ENCODE measurements at places on chromosomes 3 and 15.
A peak's percentile ranks its signal among the peaks of the same experiment; 100 is the strongest.

- no peak for DNase-seq
Measured at GRCh38 chr15:88615303-88616107, 5.6 kb upstream of the AEN start.

- DNase-seq: no peak
Measured at GRCh38 chr15:52797625-52798501, 7.7 kb upstream of the ONECUT1 start.

DNA sequence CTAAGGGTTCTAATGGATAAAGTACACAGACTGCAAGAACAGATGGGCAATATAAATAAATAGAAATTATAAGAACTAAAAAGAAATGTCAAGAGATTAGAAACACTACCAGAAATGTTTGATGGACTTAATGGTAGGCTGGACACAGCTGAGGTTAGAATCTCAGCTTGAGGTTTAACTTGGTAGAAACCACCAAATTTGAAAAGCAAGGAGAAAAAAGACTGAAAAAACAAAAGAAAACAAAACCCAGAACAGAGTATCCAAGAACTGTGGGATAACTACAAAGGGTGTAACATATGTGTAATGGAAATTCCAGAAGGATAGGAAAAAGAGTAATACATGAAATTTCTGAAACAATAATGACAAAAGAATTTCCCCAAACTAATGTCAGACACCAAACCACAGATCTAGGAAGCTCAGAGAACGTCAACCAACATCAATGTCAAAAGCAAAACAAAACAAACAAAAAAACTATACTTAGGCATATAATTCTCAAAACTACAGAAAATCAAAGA is 35.0 kb downstream of the RFX7 start:
- DNase-seq: peak; percentile 11

- DNase-seq: no peak
Measured at GRCh38 chr3:182052332-182052731, 340.6 kb downstream of the SOX2 start.

DNA sequence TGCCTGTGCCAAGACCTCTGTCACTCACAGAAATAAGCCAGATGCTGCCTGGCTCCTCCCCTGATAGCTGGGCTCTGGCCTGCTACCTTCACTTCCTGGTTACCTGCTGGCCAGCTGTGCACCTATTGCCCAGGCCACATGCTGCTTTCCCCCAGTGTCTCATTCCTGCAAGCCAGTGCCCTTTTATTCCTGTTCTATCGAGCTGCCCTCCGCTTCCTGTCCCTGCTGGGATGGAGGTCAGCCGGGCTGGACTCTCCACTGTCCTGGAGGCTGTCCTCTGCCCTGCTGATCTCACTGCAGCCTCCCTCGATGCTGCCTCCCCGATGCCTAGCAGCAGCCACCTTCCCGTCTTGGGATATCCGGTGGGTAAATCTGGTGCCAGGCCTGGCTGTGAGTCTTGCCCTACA is 37.0 kb upstream of the SNRPA1 start:
- DNase-seq: no peak

GRCh38 chr3:101829874-101830273 is 19.4 kb upstream of the NFKBIZ start:
- no peak for DNase-seq

GRCh38 chr3:146896711-146897110 is 291.6 kb upstream of the PLSCR5 start:
- no peak for DNase-seq

- no peak for DNase-seq
Measured at GRCh38 chr15:85839643-85840042, 44.9 kb upstream of the KLHL25 start.

DNA sequence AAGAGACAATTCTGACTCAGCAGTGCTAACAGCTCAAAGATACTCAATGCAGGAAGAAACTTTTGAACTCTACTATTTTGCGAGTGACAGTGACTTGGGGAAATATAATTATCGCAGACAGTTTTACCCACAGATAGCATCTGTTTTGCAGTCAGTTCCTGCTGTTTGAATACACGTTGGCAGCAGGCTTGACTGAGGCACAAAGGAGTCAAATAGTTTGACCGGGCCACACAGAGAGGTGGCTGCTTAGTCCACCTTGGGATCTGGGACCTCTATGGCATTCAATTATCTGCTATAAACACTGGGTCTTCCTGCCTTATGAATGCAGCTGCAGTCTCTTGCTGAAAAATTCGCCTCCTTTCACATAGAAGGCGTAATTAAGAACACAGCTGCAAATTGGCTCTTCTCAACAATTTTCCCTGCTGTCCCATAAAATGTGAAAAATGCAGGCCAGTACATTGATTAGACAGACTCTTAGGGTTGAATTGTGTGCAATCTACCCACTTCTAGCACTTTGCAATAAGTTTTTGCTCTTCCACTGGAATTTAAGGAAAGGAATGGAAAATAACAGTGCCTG is 56.5 kb downstream of the OTOL1 start:
- no peak for DNase-seq

- no peak for DNase-seq
Measured at GRCh38 chr3:98602078-98602678, 8.8 kb upstream of the CPOX start.

- DNase-seq: no peak
Measured at GRCh38 chr3:5201536-5201935, 14.0 kb downstream of the EDEM1 start.

GRCh38 chr15:39092354-39092753 is 488.5 kb upstream of the THBS1 start:
- DNase-seq: no peak

- DNase-seq: no peak
Measured at GRCh38 chr15:100711516-100712021, 109.2 kb downstream of the ASB7 start.

GRCh38 chr3:106114848-106115247 is 246.0 kb upstream of the CBLB start:
- no peak for DNase-seq

GRCh38 chr3:46866720-46867549 is 3.7 kb upstream of the MYL3 start:
- no peak for DNase-seq

- no peak for DNase-seq
Measured at GRCh38 chr3:48999085-48999858, 7.9 kb upstream of the WDR6 start.

GRCh38 chr3:114660124-114660523 is 366.3 kb downstream of the TIGIT start:
- peak; percentile 23 for DNase-seq

DNA sequence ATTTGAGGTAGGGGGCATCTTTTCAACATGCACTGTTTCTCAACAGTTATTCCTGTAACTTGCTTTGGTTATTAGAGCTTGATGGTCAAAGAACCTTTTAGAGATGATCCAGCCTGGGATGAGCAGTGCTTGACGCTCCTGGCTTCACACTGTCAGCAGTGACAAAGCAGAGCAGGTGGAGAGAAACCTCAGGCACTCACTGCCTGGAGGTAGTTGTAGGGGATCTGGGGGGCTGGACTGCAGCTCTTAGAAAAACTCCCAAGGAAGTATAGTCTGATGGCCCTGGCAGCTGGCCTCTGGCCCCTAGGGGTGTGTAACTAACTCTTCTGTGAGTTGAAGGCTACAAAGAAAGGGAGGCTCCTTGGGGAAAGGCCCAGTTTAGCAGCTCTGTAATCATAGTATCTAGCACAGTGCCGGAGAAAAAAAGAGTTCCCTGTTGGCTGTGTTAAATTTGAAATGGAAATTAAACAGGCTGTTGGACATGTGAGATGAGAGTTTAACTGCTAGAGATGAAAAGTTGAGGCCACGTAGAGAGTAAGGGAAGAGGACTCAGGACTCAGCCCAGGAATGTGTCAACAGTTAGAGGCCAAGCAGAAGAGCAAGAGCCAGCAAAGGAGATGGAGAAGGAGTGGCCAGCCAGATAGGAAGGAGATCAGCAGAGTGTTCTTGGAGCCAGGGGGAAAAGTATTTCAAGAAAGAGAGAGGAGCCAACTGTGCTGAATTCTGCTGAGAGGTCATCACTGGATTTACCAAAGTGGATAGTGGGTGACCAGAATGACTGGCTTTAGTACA is 14.2 kb downstream of the OXNAD1 start:
- no peak for DNase-seq

GRCh38 chr15:98402486-98402885 is 245.9 kb upstream of the IGF1R start:
- no peak for DNase-seq

DNA sequence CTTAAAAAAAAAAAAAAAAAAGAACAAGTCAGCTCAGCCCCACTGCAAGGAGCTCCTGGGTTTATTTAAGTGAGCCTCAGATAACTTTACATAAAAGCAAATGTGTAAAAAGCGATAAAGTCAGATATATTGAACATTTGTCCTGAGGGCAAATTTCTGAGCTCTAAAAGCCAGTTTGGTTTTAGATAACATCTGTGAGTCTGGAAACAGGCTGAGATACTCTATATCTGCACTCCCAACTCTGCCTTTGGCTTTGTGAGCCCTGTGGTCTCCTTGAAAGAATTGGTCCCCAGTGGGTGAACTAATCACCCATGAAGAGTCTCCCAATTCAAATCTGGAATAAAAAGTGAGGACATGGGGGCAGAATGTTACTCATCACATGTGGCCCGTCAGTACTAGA is 104.6 kb downstream of the APBA2 start:
- no peak for DNase-seq

- no peak for DNase-seq
Measured at GRCh38 chr15:95284492-95284891, 1046.0 kb upstream of the NR2F2 start.

DNA sequence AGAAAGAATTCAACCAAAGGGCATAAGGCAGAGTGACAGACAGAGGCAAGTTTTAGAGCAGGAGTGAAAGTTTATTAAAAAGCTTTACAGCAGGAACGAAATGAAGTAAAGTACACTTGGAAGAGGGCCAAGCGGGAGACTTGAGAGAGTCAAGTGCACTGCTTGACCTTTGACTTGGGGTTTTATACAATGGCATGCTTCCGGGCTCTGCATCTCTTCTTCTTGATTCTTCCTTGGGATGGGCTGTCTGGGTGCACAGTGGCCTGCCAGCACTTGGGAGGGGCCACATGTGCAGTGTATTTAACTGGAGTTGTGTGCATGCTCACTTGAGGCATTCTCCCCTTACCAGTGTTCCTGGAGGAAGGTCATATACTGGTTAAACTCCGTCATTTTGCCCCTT is 30.4 kb upstream of the KLHL25 start:
- no peak for DNase-seq

- no peak for DNase-seq
Measured at GRCh38 chr15:75640483-75641178, 607 bp upstream of the IMP3 start.

Measured in AG09319 (cell line).